ENCODE measurements at places on chromosomes 7 and 10. TPM values are rescaled to one million over a fixed set of nuclear protein-coding genes. Genes with fewer than 3 reads are reported as not detected.

The ZNF736 gene
- total RNA-seq: 7.6 TPM

The ZPBP gene
- total RNA-seq: not detected

The THSD7A gene
- total RNA-seq: 14.0 TPM

The LRRC17 gene
- 9.0 TPM for total RNA-seq

DNA sequence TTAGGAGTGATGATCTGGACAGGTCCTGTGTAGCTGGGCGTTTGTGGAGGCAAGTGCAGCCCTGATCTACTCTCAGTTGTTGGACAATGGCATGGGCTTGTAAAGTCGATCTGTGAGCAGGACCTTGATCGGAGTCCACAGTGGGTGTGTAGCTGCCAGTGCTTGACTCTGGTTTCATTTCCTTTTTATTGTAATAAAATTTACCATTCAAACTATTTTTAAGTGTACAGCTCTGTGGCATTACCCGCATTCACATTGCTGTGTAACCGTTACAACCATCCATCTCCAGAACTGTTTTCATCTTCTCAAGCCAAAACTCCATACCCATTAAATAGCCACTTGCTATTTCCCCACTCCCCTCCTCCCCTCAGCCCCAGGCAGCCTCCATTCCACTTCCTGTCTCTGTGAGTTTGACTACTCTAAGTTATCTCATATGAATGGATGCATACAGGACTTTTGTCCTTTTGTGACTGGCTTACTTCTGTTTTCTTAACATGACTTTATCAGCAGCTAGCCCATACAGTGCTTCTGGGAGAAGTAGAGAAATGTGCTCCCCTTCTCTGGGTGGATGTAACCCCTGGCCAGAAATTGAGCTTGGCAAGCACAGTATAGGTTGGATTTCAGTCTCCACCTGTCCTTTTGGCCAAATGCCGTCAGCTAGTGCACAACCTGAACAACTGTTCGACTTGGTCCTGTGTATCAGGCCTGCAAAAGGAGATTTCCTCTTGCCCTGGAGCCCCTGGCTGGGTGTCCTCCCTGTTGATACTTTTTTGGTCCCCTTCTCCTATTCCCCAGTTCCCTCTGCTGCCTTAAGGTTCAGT is 180.0 kb downstream of the LRMDA start:
- no peak for DNase-seq

GRCh38 chr7:30760514-30761213 is 8.7 kb downstream of the INMT start:
- no peak for DNase-seq

Measured in tibial nerve (tissue), 4 donors.